ENCODE measurements at places on chromosomes 7 and 10.

- DNase-seq: no peak
Observed at GRCh38 chr7:140079121-140079536, 16.4 kb upstream of the PARP12 start.

- DNase-seq: no peak
Observed at GRCh38 chr7:70027867-70028266, 429.6 kb downstream of the AUTS2 start.

- DNase-seq: peak; percentile 67
Observed at GRCh38 chr10:92240289-92241157, 50.4 kb downstream of the CPEB3 start.

- peak; percentile 20 for DNase-seq
Observed at GRCh38 chr10:24706479-24707118, 17.1 kb downstream of the ARHGAP21 start.

All from GM13977 (cell line).